8988T (cell line): ENCODE measurements at places on chromosomes 4 and X.

GRCh38 chr4:10007436-10007740, 13.9 kb downstream of the SLC2A9 start:
- no peak for DNase-seq

- no peak for DNase-seq
Measured at GRCh38 chrX:115449742-115450141, 111.2 kb upstream of the PLS3 start.

GRCh38 chrX:70774223-70774622, 134.3 kb downstream of the TEX11 start:
- no peak for DNase-seq

DNA sequence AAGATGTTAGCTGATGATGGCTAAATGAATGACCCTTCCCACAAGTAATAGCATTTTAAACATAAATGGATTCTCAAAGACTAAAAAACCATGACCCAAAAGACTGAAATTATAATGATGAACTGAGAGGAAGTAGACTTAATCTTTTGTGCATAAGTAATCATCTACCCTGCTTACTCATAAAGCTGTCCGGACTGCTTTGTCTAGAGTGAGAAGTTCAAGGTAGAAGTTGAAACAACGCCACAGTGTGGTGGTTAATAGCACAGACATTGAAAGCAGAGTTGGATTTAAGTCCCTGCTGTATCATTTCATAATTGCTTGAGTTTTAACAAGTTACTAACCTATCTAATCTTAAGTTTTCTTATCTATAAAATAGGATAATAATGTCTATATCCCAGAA, 346.6 kb downstream of the CENPC start:
- DNase-seq: no peak

DNA sequence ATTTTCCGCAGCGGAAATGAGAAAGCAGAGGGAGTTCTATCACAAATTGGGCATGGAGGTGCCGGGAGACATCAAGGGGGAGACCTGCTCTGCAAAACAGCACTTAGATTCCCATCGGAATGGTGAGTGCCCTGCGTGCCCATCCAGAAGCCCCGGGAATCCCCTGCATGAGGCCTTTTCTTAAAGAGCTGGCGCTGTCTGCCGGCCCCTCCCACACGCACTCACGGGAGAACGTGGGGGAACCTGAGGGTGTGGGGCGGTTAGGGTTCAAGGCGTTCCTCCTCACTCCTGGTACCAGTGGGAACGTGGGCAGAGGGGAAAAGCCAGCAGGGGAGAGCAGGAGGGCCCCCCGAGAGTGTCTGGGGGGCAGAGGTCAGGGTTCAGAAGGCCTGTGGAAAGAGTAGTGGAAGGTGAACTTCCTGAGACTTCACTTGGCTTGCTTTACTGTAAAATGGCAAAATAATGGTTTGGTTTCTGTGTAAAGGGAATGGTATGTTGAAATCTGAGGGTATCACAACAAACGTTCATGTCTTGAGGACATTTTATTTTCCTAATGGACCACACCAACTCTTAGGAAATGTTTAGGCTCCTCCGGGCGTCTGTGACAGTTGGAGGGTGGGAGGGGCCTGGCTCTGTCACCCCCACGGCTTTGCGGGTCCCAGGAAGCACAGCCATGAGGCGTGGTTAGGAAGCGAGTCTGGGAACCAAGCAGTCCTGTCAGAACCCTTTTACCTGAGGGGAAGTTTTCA, 38.0 kb downstream of the PCGF3 start:
- no peak for DNase-seq

DNA sequence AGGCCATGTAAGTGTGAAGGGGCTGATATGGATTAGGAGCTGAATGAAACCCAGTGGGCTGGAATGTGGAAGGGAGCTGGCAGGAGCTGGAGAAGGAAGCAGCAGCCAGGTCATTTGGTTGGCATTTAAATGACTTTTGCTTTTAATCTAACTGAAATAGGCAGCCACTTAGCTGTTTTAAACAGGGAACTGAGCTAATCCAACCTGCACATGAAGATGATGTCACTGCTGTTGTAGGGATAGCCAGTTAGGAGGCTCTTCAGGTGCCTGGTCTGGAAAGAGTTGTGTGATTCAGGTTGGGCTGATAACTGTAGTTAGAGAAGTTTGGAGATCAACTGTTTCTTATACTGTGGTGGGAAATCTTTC, 122.4 kb downstream of the PALLD start:
- no peak for DNase-seq

- DNase-seq: no peak
Measured at GRCh38 chr4:73411731-73412414, 7.8 kb downstream of the ALB start.

- DNase-seq: no peak
Measured at GRCh38 chr4:126130215-126130614, 815.5 kb downstream of the FAT4 start.

GRCh38 chr4:85790582-85790981, 315.6 kb downstream of the ARHGAP24 start:
- no peak for DNase-seq

GRCh38 chr4:40557736-40558135, 71.9 kb downstream of the RBM47 start:
- DNase-seq: no peak

DNA sequence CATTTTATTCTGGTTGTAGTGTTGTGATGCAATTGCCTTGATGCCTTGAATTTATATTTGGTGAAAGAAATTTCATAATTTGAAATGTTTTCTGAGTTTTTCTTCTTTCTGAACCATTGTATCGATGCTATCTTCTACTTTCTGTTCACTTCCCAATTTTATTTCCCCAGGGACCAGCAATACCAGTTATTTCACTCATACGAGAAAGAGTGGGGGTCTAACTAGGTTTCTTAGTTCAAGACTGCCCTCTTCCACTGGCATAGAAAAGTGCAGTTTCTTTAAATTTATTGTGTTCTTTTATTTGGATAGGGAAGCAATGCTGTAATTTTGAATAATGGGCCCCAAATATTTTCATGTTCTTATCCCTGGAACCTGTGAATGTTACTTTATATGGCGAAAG, 544.0 kb upstream of the ADGRL3 start:
- no peak for DNase-seq

DNA sequence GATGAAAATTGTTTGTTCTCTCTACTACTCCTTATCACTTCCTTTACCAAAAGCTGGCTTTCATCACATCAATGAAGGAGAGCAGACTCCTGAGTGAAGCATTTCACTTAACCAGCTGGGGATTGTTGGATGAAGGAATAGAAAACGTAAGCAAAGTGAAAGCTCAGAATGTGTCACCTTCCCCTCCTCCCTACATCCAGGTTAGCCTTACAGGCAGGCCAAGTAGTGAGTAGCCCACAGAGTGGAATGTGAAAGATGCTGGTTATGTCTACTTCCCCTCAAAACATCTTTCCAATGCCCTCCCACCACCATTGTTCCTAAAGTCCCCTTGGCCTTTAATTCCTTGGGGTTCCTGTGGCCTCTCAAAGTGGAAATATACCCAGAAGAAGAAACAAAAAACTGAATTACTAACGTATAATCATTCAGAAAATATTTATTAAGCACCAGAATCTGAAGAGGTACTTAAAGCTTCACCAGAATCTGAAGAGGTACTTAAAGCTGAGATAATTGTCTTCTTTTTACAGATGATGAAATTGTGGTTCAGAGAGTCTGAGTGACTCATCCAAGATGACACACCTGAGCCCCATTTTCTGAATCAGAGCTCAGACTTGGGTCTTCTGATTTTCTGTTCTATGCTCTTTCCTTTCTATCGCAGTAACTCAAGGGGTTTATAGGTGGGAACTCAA, 6.5 kb downstream of the P2RY4 start:
- DNase-seq: no peak

GRCh38 chr4:141153751-141154510, 20.7 kb upstream of the RNF150 start:
- no peak for DNase-seq

DNA sequence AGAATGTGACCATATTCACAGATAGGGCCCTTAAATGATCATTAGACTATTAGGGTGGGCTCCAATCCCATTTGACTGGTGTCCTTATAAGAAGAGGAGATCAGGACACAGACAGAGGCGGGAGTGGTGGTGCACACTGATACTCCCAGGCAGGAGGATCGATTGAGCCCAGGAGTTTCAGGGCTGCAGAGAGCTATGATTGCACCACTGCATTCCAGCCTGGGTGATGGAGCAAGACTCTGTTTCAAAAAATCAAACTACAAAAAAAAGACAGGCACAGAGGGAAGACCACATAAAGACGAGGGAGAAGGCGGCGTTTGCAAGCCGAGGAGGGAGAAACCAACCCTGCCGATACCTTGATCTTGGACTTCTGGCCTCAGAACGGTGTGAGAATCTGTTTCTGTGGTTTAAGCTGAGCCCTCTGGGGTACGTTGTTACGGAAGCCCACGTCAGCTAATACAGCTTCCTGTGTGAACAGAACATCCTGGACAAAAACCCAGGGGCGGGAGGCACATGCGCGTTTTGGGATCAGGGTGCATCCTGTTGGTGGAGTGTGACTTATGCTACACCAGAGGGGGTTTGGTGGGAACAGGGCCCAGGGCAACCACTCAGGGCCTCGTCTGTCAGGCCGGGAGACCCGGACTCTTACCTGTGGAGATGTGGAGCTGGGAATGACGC, 211.8 kb upstream of the PSAPL1 start:
- DNase-seq: no peak

- DNase-seq: no peak
Measured at GRCh38 chr4:149512501-149512900, 303.1 kb downstream of the IQCM start.

DNA sequence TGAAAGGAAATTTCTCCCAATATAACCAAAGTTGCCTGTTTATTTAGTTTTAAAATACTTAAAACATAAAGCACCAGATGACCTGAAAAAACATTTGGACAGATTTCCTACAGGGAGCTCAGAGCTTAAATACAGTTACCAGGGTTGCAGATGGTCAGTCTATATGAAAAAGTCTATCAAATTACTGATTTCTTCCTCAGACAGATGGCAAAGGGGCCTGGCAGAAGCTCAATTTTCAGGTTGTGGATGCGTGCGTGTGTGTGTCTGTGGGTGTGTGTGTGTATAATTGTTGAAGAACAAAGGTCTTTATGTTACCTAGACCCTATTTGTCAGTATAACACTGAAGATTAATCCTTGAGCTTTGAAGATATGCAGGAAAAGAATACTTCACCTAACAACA, 169.4 kb downstream of the MAD2L1 start:
- DNase-seq: no peak

DNA sequence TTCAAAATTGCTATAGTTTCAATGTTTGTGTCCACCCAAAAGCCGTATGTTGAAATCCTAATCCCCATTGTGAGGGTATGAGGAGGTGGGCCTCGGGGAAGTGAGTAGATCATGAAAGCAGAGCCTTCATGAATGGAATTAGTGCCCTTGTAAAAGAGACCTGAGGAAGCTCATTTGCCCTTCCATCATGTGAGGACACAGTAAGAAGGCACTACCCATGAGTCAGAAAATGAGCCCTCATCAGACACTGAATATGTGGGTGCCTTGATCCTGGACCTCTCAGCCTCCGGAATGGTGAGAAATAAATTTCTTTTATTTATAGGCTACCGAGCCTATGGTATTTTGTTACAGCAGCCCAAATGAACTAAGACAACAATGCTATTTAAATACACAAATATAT, 57.7 kb upstream of the EFHC2 start:
- no peak for DNase-seq

GRCh38 chr4:157889788-157890187, 283.0 kb downstream of the GASK1B start:
- no peak for DNase-seq

DNA sequence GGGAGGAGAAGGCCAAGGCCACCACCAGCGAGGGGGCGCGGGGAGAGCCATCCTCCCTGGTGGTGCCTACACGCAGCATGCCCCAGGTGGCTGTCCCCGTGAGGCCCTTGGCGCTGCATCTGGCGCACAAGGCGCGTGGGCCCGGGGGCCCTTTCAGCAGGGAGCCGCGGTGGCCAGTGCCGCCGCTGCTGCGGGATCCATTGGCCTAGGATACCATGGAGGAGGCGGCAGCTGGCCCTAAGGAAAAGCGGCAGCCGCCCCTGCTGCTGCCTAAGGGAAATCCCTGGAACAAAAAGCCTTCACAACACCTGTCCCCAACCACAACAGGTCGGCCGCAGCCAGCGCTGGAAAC, 1059.6 kb downstream of the TECRL start:
- DNase-seq: no peak

- DNase-seq: no peak
Measured at GRCh38 chr4:152601156-152601555, 65.3 kb upstream of the FBXW7 start.

- DNase-seq: peak; percentile 70
Measured at GRCh38 chr4:185534866-185535611, at the start of gene PDLIM3. Gene PDLIM3, minus strand, starts transcription at chr4:185535507. Its CDS starts 73 bp downstream, at chr4:185535434.

GRCh38 chr4:186900984-186901383, 177.3 kb upstream of the FAT1 start:
- no peak for DNase-seq

GRCh38 chr4:132332932-132333723, 816.0 kb upstream of the PCDH10 start:
- no peak for DNase-seq

GRCh38 chr4:99832321-99832720, 15.7 kb downstream of the DAPP1 start:
- DNase-seq: no peak

GRCh38 chr4:110484767-110485166, 8.8 kb downstream of the ENPEP start:
- DNase-seq: no peak

GRCh38 chrX:35444671-35445355, 353.3 kb upstream of the MAGEB16 start:
- no peak for DNase-seq

DNA sequence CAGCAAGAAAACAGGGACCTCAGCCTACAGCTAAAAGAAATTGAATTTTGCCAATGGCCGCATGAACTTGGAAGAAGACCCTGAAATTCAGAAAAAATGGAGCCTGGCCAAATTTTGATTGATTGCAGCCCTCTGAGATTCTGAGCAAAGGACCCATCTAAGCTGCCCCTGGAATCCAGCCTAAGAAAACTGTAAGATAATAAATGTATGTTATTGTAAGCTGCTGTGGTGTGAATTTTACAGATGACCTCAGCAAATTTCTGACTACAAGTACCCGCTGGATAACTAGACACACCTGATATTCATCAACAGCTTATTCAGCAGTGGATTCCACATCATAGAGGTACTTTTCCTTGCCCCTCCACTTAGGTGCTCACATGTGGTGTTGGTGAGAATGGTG, 119.5 kb upstream of the EPHA5 start:
- DNase-seq: no peak

- DNase-seq: no peak
Measured at GRCh38 chr4:107854356-107855022, 29.8 kb downstream of the SGMS2 start.

DNA sequence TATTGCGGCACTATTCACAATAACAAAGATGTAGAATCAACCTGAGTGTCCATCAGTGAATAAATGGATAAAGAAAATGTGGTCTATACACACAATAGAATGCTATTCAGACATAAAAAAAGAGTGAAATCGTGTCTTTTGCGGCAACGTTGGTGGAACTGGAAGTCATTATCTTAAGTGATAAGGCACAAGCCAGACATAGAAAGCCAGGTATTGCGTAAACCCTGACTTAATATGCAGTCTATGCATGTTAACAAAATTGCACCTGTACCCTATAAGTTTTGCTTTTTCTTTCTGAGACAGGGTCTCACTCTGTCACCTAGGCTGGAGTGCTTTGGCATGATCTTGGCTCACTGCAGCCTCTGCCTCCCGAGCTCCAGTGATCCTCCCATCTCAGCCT, 28.6 kb downstream of the KIAA0232 start:
- DNase-seq: no peak
